Stimulated activated CD4-positive, alpha-beta T cell treated with anti-CD3 and anti-CD28 coated beads, TNF-alpha, amount 100 ng/mL, for 1 hour (primary cell): ENCODE measurements at places on chromosomes 1 and 21.

DNA sequence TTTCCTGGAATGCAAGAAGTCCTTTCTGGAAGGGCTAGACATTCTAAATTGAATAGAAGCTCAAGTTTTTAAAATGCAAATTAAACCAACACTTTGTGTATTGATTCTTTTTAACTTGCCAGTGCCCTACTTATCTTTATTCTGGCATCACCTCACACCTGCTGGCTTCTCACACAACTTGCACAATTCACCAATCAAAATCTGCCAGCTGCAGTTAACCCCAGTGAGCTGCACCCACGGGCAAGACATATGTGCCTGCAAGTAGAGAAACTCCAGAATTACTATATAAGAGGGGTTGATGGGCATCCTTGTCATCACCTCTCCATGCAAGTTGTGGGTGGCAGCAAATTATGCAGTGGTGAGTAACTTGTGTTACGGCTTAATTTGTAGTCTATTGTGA, 11.7 kb upstream of the PLPPR4 start:
- DNase-seq, result no peak

GRCh38 chr1:106755682-106756406, 300.6 kb upstream of the PRMT6 start:
- DNase-seq, result no peak

DNA sequence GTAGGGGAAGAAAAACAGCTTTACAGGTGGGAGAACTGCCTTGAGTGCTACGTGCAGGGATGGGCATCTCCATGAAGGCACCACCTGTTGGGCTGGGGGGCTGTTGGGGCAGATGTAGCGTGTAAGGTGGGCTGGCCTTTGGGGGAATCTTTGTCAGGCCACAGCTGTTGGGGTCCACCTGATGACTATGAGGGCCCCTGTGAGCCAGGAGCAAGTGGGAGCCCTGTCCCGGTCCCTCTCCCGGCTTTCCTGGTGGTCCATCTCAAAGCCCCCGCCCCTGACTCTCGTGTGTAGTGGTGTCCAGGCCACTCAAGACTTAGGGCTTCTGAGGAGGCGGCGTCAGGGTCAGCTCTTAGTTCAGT, 13.5 kb downstream of the SLC37A1 start:
- no peak for DNase-seq

DNA sequence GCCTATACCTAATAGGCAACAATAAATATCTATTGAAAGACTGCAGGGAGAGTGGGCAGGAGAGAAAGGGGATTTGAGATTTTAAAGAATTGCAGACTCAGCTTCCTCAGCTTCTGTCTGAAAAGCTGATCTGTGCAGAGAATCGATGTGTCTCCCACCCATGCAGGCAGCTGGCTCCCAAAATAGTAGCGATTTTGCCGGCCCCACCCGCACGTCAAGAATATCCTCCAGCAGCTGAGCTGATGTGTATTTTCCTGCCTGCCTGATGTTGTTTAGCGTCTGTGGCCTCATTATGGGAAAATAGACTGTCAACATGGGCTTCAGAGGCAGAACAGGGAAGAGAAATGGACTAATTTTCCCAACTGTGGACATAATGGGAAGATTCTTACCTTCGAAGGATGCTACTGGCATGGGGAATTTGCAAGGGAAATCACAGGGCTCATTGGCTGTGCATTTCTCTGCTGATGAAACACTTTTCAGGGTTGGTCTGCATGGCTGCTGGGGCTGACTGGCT, 699.8 kb downstream of the PTPRU start:
- no peak for DNase-seq

DNA sequence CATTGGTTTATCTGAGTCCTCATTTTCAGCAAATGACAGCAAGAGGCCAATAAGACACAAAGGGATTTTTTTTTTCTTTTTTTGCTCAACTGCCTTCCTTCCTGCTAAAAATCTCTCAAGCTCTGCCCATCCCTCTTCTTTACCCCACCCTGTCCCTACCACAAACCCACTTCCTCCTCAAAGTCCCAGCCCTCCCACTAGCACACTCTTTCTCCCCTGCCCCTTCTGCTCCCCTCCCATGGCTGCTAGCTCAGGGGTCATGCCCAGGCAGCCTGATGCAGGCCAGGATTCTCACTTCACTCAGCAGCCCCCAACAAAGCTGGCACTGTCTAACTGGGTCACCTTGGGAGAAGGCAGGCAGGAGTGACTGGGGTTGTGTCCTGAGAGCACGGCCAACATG, 28.8 kb upstream of the PPP2R5A start:
- DNase-seq, result no peak

- DNase-seq, result no peak
Observed at GRCh38 chr1:59039551-59039950, 255.7 kb upstream of the JUN start.

GRCh38 chr1:21292984-21293536, 2.8 kb upstream of the ECE1 start:
- peak; percentile 25 for DNase-seq

DNA sequence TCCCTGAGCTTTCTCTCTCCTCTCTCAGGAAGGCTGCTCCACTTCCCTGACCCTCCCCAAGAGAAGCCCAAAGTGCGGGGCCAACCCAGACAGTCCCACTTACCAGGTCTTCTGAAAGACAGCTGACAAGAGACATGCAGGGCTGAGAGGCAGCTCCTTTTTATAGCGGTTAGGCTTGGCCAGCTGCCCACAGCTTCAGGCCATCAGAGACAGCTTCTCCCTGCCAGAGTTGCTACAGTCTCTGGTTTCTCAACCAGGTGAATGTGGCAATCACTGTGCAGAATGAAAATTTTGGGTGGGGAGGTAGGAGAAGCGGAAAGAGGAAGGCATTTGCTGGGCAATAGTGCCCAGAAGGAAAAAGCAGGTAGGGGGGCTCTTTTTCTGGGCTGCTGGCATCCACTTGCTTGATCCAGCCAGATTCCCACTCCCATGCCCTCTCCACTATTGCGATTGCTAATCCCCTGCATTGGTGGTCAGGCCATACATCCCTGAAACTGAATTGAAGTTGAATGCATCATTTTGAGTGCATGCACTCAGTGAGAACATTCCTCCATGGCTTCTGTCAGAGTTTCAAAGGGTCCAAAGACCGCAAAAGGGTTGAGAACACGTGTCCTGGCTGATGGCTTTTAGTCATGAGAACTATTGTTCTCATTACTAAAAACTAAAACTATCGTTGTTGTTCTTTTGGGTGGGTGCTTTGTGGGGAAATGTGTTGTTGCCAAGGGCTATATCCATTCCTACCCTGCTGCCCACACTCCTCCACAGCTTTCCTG, at the start of gene S100A8:
TSS of gene S100A8 (minus strand) at position 136 of the 773 bp plus-strand sequence. CDS start 538 bp downstream, outside the sequence.
- no peak for DNase-seq

GRCh38 chr1:46306159-46306530, 2.6 kb downstream of the UQCRH start:
- no peak for DNase-seq

DNA sequence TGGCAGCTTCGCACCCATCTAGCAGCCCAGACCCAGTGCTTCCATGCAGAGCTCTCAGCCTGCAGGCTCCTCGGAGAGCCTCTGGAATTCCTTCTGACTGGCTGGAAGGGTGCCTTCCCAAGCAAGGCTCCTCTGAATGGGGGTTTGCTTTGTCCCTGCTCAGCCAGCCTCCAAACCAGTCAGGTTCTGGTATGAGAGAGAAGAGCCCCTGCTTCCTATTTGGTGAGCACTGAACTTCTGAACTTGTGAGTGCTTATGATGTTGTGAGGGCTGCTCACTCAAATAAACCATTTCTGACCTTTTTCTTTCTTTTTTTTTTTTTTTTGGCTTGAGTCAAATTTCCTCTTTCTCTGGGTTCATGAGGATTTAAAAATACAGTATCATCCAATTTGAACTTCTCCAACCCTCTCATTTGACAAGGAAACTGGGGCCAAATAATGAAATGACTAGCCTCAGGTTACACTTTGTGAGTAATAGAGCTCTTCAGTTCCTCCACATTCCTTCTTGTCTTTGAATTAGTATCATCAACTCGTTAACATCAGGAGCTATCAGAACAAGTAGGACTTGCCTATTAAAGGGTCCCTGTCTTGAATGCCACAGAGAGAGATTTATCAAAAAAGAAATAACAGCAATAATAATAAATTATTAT, 39.6 kb downstream of the GFI1 start:
- DNase-seq, result no peak

GRCh38 chr1:187054862-187055757, 226.4 kb downstream of the PLA2G4A start:
- no peak for DNase-seq

GRCh38 chr1:44071461-44071860, 40.2 kb upstream of the SLC6A9 start:
- no peak for DNase-seq

GRCh38 chr1:45490121-45490625, 790 bp downstream of the TESK2 start:
- no peak for DNase-seq

GRCh38 chr1:56817716-56818463, 1.3 kb downstream of the FYB2 start:
- DNase-seq, result no peak

DNA sequence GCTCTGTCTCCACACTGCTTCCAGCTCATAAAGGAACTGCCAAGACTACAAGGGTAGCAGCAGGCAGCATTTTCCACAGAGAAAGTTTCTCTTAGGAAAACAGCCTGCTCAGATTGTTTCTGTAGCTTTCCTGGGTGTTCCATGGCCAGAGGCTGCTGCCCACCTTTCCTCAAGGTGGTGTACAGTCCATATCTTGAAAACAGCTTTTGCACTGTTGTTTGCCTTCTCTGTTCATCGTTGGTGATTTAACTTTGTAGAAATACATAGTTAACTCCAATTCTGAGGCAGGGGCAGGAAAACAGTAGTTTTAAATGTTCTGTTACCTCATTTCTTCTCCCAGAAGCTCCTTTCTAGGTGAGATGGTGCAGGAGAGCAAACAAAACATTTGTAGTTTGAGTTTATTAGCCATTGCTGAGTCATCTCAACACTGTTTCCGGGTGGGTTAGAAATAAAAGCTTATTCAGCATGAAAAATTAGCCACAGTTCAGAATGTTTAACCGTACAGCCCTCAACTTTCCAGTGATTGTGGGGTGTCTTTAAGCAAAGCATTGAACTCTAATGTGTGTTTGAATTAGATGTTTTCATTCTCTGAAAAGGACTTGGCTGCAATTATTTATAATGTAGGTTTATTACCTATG, 41.7 kb downstream of the DIP2A start:
- DNase-seq, result no peak

- no peak for DNase-seq
Observed at GRCh38 chr1:36599828-36600227, 117.1 kb upstream of the CSF3R start.

DNA sequence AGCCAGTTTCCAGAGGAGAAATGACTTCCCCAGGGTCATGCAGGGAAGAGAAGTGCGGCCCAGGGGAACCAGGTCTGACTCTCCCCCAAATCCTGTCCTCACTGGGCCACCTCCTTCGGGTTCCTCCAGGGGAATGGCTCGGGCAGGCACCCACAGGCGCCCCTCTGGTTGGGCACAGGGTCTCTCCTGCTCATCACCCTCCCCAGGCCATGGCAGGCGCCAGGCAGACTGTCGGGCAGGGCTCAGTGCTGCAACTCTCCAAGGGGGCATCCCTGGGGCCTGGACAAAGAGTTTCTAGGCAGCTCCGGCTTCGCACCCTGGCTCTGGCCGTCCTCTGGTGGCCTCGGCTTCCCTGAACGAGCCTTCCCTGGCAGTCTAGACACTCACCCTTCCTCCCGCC, 75.6 kb downstream of the MEGF6 start:
- DNase-seq, result no peak

GRCh38 chr1:227124473-227124872, 184.4 kb downstream of the COQ8A start:
- DNase-seq, result no peak

DNA sequence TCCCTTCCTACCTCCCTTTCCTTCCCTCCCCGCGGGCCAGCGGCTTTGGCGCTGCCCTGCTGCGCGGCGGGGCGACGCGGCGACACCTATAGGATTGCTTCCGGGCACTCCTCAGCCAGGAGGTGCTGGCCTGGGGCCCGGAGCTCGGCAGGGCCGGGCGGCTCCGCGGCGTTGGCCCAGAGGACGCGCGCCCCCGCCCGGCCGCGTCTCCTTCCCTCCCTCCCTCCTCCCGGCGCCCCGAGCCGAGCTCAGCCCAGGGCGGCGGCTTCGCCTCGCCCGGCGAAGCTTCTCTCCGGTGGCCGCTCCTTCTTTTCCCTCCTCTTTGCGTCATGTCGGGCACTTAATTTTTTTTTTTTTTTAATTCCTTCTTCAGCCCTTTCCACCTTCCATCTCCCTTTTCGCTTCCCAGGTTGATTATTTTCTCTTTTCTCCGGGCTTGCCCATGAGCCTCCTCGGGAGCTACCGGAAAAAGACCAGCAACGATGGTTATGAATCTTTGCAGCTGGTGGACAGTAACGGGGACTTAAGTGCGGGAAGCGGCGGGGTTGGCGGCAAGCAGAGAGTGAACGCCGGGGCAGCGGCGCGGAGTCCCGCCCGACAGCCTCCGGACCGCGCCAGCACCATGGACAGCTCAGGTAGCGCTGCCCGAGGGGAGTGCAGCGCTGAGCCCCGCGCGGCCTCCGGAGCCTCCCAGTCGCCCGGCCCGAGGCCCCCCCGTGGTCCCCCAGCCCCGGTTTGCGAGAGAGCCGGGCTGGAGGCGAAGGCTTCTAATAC, at the start of gene DNAJC6:
TSS of gene DNAJC6 (plus strand) at position 240 of the 774 bp plus-strand sequence. CDS start at position 443, 203 bp downstream.
- peak; percentile 41 for DNase-seq

DNA sequence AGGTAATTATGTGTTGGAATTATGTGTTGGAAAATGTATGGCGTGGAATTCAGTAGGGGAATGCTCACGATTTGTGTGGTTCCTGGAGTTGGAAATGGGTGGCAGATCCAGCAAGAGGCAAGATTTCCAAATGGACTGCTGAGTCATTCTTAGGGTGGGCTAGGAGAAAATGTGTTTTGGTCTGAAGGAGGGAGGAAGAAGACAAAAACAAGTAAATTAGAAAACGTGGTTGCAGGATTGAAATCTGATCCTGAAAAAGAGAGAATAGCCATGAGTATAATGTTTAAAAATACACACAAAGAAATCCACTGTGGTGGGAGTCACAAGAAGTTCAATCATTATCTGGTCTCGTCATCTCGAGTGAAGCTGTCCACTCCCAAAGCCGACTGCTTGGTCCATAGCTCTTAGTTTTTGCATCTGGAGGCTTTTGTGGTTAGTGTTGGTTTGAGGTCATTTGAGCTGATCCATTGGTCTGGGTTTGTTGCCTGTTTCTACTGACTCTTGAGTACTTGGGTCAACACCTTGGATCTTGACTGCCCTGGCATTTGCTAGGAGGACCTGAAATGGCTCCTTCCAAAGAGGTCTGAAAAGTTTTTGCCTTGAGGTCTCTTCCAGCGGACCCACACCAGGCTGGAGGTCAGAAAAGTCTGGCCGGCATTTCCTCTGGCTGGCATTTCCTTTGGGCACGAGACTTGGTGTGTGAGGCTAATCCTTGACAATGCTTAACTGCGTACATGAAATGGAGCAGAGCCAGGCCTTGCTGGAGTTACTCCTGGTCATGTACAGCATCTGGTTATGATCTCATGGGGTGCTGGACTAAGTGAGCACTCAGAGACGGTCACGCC, 9.2 kb downstream of the MX2 start:
- DNase-seq, result no peak
